ENCODE measurements at places on chromosomes 13 and 19.

DNA sequence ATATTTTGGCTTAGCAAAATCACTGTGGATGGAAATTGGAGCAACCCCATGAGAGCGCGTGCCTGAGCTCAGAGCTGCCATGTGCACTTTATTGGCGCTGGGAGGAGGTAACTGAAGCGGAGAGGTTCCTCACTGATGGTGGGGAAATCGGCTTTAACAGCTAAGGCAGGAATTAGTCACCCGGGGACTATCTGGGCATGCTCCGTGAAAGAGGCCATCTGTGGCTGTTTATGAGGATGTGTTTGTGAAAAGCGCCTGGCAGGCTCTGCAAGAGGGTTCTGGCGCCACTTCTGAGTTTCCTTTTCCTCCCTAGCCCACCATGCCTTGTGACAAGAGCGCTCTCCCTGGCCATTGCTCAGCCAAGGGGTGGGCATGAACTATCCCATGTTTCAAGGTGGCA is 815.6 kb downstream of the UQCRFS1 start:
- DNase-seq = no peak

- no peak for DNase-seq
Measured at GRCh38 chr13:43686557-43686956, 100.2 kb downstream of the ENOX1 start.

DNA sequence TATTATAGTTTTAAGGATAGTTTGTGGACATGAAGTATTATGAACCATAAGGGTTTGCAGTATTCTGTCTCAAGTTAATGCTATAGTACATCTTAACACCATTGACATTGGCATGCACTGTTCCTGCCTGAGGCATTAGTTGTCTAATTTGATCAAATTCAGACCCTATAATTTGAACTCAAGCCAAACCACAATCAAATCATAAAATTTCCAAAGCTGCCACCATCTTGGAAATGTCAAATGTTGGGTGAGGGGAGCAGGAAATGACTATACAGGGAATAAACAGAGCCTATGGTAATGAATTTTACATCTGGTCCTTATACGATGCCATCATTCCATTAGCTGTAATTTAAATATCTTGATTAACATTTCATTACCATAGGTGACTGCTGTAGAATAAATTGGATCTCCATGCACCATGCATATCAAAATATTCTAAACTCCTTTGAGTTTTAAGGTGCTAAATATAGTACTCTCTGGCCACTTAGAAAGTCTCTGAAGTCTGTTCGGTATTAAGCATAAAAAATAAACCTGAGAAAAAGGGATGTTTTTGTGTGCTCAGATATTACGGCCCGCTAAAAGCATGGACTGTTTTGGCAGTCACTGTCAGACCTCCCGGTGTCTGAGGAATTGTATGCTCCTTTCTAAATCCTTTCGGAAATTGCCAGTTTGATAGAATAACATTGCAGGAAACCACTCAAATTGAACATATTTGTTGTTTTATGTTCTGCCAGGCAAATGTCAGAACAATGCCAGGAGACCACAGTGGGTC is 257.7 kb downstream of the SPRY2 start:
- peak; percentile 98 for DNase-seq

DNA sequence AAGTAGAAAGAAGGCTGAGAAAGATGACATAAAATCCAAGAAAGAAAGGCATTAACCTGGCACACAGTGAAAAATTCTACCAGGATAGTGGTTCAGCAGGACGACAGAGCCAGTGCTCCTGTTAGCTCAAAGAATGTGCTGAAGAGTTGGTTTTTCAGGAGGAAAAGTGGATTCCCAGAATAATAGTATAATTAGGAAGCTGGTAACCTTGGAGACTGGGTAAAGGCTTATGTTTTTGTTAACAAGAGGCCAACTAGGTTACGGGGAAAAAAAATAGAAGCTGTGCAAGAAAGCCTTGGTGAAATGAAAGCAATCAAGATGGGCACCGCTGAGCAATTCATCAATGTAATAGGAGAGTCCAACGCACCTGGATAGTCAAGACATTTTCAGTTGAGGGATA is 54.7 kb downstream of the SLC15A1 start:
- no peak for DNase-seq

DNA sequence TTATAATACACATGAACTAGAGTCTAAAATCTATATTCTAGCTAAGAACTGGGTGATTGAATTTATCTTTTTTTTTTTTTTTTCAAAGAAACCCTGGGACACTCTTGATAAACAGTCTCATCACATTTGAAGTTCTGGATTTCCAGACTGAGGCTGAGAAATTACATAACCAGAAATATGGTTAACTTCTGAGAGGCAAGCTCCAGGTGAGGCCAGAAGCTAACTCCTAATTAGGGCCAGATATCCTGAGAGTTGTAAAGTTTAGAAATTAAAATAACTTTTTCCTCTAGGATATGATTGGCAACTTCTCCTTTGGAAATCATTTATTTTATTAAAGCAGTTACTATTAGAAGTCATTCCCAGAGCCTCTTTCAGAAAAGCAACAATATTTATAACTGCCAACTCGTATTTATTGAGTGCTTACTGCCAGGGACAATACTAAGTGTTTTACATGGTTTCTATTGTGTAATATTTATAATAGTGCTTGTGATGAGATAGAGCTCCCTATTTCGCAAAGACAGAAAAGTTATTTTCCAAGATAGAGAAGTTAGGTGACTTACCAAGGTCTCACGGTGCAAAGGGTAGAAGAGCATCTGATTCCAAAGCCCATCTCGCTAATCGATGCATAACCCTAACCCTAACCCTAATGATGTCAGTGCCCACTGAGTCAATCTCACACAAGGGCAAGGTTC is 187.7 kb downstream of the DCT start:
- DNase-seq = no peak

GRCh38 chr13:36211567-36211966 is 2.8 kb downstream of the SOHLH2 start:
- DNase-seq = no peak

- DNase-seq = no peak
Measured at GRCh38 chr19:51263808-51264207, 12.9 kb downstream of the SIGLECL1 start.

DNA sequence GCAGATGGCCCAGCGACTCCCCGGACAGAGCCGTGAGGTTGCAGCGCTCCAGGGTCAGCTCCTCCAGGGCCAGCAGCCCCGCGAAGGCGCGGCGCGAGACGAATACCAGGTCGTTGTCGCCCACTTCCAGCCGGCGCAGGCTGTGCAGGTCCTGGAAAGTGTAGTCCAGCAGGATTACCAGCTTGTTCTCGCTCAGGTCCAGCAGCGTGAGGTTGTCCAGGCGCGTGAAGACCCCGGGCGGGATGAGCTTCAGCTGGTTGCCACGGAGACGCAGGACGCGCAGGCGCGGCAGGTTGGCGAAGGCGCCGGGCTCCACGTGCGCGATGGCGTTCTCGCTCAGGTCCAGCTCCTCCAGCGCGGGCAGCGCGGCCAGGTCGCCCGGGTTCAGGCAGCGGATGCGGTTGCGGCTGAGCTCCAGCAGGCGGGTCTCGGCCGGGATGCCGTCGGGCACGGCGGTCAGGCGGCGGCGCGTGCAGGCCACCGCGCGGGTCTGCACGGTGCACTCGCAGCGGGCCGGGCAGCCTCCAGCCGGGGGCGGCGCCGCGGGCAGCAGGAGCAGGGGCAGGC is 9.3 kb upstream of the PEAK3 start:
- no peak for DNase-seq
